ENCODE measurements at places on chromosomes 1 and 21.

DNA sequence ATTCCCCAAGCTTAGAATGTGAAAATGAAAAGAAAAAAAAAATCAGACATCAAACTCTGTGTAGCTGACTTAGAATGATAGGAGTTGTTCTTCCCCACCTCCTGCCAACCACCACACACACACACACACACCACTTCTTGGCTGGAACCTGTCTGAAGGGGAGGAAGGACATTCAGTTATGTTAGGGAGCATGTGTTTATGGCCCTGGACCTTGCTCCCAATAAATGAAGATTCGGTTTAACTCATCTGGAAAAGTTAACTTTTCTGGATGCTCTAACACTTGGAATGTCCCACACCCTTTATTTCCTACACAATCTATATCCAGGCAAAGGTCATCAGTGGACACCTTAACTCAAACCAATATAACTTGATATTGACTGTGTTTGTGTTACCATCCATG, 112.4 kb downstream of the DAB1 start:
- DNase-seq: no peak

GRCh38 chr1:1347663-1348419, 1.4 kb downstream of the DVL1 start:
- DNase-seq: peak; percentile 66

DNA sequence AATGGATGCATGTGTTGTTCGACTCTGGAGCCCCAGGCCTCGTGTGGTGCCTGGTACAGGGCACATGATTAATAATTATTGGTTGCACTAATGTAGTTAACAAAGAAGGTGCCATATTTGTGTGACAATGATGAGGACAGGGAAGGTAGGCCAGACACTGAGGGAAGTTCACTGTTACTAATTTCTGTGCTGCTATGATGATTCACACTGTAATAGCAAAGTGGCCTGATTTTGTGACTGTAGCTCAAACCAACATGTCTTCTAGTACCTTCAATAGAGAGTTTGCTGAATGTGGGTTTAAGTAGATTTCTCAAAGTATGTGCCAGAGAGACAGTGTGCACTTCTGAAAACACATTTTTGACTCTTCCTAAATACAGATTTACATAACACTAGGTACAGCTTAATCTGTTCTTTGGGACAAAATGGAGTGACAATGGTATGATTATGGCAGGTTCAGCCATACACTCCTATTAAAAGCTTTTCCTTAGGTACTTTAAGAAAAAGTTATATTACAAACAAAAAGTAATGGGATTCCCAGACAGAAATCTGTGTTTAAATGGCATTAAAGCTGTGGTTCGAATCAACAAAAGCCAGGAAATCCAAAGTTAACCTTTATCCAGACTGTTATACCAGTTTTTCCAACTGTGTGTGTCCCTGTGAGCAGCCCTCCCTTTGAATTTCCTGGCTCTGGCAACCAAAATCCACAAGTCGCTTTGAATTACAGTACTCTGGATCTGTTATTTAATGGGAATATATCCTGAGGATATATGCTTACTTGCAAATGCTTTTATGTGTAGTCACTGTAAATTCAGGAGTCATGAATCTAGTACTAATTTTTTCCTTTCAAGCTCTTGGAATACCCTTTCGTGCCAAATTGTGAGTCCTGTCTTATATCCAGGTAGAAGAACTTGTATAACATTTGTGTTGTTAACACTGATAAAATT, 277.1 kb upstream of the SGIP1 start:
- DNase-seq: no peak

DNA sequence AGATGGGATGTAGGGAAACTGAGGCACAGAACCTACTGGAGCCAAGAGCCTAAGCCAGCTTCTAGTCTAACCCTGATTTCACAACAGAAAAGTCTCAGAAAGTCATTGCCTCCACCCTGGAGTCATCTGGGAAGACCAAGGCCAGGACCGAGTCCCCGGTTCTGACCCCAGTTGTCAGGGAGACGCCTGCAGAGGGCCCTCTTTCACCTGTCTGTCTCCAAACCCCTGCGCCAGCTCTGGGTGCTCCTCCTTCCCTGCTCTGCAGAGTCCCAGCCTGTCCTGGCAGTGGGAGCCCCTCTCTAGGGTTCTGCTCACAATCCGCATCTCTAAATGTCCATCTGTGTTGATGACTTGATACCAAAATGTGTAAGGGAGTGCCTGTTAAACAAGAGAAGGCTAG, 149.7 kb downstream of the PGBD5 start:
- DNase-seq: no peak

- no peak for DNase-seq
These were observed 84.4 kb downstream of the CLEC20A start for GRCh38 chr1:178412400-178412770.

DNA sequence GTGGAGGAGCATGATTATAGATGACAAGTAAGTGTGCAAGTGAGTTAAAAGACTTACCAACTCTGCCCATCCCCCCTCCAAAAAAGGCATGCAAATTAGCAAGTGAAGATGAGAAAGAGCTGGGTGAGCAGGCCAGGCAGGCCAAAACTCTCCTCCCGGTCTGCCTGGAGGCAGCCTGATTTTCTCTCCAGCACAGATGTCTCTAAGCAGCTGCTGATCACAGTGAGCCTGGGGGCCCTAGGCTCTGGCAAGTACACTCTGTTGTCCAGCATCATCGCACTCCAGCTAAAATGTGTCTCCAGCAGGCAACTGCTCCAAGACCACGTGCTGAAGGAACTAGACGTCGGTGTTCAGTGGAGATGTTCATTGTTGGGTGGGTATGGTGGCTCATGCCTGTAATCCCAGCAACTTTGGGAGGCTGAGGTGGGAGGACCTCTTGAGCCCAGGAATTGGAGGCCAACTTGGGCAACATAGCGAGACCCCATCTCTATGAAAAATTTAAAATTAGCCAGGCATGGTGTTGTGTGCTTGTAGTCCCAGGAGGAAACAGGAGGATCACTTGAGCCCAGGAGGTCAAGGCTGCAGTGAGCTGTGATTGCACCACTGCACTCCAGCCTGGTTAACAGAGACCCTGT, 56.7 kb upstream of the PUM1 start:
- DNase-seq: no peak

- DNase-seq: no peak
These were observed 24.1 kb downstream of the METTL13 start for GRCh38 chr1:171805395-171806115.

GRCh38 chr1:45739137-45739536, 11.3 kb downstream of the IPP start:
- DNase-seq: no peak

GRCh38 chr1:27372808-27373690, 1.6 kb downstream of the FCN3 start:
- DNase-seq: no peak

- peak; percentile 69 for DNase-seq
These were observed 919 bp downstream of the HECTD3 start for GRCh38 chr1:45009956-45010854.

- no peak for DNase-seq
These were observed 340.3 kb downstream of the BRINP2 start for GRCh38 chr1:177511036-177511435.

GRCh38 chr1:60969971-60970509, 112.3 kb upstream of the NFIA start:
- peak; percentile 69 for DNase-seq

DNA sequence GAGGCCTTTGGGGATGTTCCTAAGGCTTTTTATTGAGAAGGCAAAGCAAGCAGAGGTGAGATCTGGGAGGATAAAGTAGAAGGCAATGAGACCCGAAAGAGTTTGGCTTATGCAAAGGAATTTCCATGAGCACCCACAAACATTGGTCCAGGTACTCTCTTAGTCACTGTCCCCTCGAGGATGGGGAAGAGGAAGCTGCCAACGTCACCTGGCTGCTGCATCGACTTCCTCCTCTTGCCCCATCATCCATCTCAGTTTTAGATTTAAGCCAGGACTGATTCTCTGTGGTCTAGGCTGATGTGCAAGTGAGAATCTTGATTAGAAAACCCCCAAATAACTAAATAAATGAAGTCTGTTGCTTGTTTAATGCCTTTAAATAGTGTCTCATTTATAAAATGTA, 28.7 kb downstream of the RUNX1 start:
- DNase-seq: no peak

- no peak for DNase-seq
These were observed 205.0 kb downstream of the TOMM20 start for GRCh38 chr1:234923626-234924025.

GRCh38 chr1:226496453-226497015, 52.0 kb upstream of the STUM start:
- DNase-seq: no peak

DNA sequence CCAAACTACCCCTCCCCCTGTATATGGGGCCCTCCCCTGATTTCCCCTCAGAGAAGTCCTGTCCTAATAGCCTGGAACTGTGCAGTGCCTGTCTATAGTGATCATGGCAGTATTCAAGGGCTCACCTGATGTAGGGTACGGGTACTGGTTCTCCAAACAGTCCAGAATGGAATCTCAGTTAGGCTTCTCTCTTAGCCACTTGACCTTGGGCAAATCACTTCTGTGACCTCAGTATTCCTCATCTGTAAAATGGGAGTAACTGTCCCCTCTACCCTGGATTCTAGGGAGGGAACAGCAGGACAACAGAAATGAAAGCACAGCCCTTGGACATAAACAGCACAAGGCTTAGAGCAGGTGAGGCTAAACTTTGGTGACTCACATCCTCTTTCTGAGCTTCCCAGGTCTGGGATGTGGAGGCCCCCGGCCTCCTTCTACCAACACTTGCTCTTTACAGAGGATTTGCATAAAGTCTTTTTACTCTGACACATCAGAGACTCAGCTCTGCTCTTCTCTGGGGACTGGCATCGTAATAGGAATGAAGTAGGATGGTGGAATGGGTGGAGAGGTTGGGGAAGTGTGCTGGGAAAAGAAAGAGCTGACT, 20.0 kb upstream of the PDZK1IP1 start:
- DNase-seq: no peak

DNA sequence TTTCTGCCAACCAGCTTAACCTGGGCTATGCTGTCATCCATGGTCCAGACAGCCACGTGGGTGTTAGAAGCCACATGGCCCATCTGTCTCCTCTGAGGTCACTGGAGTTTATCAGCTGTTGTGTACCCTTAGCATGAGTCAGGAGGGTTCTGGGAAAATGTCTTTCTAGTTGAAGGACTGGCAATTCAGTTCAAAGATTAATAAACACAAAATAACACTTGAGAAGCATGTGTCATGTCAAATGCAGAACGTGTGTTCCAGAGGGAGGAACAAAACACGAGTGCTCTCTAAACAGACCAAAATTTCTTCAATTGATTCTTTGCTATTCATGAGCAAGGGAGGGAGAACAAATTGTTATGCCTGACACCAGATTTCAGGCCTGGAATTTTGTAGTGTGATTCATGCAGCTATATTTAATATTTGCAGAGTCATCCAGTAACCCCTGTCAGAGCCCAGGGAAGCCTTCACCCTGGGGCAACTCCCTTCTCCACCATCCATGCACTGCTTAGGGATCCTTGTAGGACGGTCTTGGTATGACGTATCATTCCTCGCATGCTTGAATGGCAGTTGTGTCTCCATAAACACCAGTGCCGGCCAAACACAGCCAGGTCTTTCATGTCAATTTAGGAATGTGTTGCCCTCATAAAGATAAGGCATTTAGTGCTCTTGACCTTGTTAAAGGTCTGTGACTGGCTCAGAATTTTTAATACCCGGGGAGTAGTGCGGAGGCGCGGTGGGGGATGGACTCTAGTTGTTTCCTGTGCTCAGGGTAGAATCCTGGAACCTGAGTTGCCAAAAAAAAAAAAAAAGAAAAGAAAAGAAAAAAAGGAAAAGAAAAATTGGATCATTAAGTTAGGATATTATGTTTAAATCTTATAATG, 27.7 kb upstream of the DYRK1A start:
- DNase-seq: peak; percentile 78

GRCh38 chr1:92362970-92363369, 64.1 kb downstream of the RPAP2 start:
- no peak for DNase-seq

- DNase-seq: no peak
These were observed 3.3 kb downstream of the NCF2 start for GRCh38 chr1:183586926-183587325.

DNA sequence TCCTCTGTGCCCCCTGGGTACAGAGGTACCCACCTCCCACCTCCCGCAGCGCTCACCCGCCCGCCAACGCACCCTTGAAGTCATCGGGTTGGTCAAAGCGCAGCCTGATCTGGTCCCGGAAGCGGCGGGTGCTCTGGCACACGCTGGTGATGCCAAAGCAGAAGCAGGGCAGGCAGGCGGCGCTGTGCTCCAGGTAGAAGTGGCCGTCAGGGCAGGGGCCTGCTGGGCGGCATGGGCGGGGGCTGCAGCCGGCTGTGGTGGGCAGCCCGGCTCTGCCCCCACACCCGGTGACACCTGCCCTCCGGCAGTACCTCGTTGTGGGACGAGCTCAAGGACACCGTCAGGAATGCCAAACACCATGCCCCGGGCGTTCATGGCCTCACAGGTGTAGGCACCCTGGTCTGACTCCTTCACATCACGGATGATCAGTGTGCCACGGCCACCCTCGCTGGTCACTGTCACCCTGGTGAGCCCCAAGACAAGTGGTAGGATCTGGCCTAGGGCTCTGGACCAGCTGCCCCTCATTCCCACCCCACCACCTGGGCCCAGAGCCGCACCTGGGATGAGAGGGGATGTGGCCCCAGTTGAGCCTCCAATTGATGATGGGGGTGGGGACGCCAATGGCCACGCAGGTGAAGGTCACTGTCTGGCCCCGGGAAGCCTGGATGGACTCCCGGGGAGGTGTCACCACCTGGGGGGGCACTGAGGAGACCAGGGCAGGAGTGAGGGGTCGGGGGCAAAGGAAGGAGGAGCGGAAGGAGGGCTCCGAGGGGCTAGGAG, 52.5 kb downstream of the HSPG2 start:
- DNase-seq: no peak

DNA sequence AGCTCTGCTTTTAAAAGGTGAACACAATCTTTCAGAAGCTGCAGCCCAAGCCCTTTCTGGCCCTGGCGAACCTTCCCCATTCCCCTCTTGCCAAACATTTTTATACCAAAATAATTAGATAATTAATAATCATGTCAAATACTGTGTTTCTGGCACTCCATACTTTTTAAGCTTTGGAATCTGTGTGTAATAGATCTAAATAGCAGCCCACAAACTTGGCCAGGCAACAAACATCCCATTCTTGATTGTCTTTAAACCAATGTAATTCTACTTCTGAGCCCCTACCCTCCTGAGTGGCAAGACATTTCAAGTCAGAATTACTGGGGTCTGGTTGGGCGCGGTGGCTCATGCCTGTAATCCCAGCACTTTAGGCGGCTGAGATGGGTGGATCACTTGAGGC, 137.7 kb downstream of the NAV1 start:
- DNase-seq: no peak

- peak; percentile 8 for DNase-seq
These were observed 53.9 kb upstream of the ASPM start for GRCh38 chr1:197200272-197200899.

- DNase-seq: no peak
These were observed 90.4 kb downstream of the KCNK1 start for GRCh38 chr1:233704170-233704897.

- DNase-seq: no peak
These were observed 8.8 kb upstream of the LMX1A start for GRCh38 chr1:165365341-165365740.

- no peak for DNase-seq
These were observed 208.1 kb downstream of the TGFB2 start for GRCh38 chr1:218553197-218553596.

- no peak for DNase-seq
These were observed 46.1 kb upstream of the RBM34 start for GRCh38 chr1:235207209-235207565.

- DNase-seq: no peak
These were observed 14.9 kb downstream of the SH2D1B start for GRCh38 chr1:162397039-162397448.

GRCh38 chr1:174008269-174008668, 13.9 kb downstream of the RC3H1 start:
- DNase-seq: no peak
